Stimulated activated CD4-positive, alpha-beta T cell treated with anti-CD3 and anti-CD28 coated beads, Interleukin-1b, Interleukin-23, amount 100 ng/mL, for 48 hours (primary cell): ENCODE measurements at places on chromosomes 7 and 10.

DNA sequence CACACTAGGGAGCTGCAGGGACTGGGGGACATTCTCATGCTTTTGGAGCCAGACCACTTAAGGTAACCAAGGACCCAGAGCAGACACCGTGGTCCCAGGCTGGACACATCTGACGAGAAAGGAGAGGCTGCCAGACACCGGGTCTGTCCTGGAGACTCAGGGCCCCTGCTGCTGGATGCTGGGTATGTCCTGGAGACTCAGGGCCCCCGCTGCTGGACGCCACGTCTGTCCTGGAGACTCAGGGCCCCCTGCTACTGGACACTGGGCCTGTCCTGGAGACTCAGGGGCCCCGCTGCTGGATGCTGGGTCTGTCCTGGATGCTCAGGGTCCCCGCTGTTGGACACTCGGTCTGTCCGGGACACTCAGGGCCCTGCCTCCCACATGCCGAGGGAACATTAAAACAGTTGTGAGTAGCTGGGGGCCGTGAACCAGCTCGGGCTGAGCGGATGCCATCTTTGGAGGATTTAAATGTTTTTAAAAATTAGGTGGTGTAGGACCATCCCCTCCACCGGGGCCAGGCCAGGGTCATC, 249.7 kb downstream of the DNAJB6 start:
- no peak for DNase-seq

DNA sequence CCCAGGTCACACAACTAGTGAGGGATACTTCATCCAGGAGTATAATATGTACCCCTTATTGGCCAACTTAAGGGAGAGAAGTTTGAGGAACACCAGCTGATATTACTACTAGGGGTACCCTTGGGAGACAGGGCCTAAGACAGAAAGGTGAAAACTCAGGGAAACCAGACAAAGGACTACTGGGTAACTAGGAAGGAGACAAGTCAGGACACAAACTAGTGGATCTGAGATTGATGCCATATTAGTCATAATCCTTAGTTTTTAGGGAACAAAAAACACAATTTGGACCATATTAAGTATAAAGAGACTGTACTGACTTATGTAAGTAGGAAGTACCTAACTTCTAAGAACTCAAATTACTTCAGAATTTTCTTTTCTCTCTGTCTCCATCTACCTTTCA, 79.3 kb upstream of the CCDC6 start:
- no peak for DNase-seq

DNA sequence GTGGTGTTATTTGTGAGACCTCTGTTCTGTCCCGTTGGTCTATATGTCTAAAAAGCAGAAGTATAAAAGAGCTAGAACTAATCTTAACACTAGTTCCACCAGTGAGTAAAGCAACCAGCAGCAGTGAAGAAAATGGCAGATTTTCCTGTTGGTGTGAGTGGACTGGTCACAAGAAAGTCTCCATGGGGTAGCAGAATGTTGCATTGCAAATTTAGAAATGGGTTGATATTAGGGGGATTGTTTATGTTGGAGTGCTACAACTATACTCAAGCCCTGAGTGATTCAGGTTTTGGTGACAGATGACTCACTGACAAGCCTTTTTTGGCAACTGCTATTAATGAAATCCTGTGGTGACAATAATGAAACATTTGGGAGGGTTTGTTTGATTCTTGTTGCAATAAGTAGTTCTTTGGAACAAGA, 5.6 kb downstream of the AVL9 start:
- no peak for DNase-seq

DNA sequence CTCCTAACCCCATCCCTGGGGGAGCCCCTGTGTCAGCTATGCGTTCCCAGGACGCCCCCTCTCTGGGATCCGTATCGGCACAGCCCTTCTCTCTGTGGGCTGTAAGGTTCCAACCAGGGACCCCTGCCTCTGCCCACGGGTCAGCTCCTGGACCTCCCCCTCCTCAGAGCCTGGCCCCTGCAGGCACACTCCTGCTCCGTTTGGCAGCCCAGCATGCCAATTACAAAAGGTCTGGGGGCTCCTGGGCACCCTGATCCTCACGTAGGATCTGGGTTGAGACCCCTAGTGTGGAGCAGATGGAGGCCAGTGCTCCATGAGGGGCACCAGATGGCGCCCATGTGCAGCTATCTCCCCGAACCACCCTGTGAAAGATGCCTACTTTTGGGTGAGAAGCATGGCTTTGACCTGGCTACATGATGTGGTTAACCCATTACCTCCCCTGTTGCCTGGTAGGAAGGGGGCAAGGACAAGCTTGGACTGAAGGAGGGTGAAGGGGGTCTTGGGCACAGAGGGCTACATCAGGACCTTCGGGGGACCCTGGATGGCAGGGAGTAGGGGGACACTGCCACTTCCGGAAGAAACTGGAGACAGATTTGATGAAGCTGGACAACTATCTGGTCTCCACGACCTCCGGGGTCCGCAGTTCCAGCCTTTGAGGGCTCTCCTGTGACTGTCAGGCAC, 9.0 kb downstream of the TACR2 start:
- DNase-seq, result no peak
